ENCODE measurements at places on chromosomes 4 and X.

GRCh38 chr4:157165935-157166610 is 54.5 kb upstream of the GRIA2 start:
- no peak for DNase-seq

- DNase-seq: no peak
Measured at GRCh38 chrX:154029439-154029838, 9.7 kb upstream of the IRAK1 start.

GRCh38 chrX:130264573-130264972 is 4.1 kb downstream of the ZNF280C start:
- no peak for DNase-seq

DNA sequence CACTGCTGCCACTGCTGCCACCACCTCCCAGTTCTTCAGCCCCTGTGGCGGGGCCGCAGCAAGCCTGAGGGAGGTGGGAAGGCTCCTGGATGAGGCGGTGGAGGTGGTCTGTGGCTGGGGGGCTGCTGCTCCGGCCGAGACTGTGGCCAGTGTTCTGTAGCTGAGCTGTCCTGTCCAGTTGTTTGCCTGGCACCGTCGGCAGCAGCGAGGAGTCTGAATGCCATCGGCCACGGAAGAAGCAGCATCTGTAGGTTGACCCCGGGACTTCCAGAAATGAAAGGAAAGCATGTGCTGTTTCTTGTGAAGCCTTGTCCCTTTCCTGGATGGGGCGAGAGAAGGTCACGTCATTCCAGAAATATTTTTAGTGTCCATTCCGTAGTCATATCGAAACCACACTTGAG is 3.3 kb downstream of the C4orf54 start:
- DNase-seq: no peak

- no peak for DNase-seq
Measured at GRCh38 chr4:166049036-166049435, 176.0 kb downstream of the TLL1 start.

- no peak for DNase-seq
Measured at GRCh38 chr4:67963356-67963755, at the start of gene TMPRSS11A. Gene TMPRSS11A (minus strand): TSS chr4:67963493. CDS start chr4:67963393, 100 bp downstream.

DNA sequence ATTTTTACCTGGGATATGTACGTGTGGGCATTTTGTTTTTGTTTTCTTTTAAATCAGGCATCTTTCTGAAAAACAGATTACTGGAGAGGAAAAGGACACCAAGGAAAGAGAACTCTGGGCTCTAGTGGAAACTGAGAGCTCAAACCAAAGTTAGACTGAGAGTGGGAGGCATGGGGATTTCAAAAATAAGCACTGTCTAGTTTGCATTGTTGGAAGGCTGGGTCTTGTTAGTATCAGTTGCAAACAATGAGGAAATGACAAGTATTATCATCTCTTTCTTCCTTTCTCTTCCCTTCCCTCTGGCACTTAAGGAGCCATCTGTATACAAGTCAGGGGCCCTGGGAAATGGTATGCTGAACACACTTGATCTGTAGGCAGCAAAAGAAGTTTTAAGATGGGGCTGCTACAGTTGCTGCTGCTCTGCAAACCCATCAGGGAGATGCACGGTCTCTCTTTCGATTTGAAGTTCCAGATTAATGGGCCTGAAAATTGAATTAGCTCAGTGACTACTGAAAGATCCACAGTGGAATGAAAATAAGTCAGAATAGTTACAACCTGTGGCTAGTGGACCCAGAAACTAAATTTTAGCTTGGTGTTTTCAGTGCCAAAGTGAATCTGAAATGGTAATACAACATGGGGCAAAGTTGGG is 48.0 kb upstream of the GRXCR1 start:
- no peak for DNase-seq

GRCh38 chr4:6746721-6747293 is 30.8 kb downstream of the BLOC1S4 start:
- no peak for DNase-seq
